Fibroblast of skin of scalp (primary cell): ENCODE measurements at places on chromosomes 7 and 10.

- peak; percentile 54 for DNase-seq
Measured at GRCh38 chr10:944034-944831, 12.7 kb upstream of the LARP4B start.

- no peak for DNase-seq
Measured at GRCh38 chr7:50282813-50283605, 21.5 kb upstream of the IKZF1 start.

GRCh38 chr7:1948887-1949680 lies 279.0 kb downstream of the ELFN1 start:
- no peak for DNase-seq

DNA sequence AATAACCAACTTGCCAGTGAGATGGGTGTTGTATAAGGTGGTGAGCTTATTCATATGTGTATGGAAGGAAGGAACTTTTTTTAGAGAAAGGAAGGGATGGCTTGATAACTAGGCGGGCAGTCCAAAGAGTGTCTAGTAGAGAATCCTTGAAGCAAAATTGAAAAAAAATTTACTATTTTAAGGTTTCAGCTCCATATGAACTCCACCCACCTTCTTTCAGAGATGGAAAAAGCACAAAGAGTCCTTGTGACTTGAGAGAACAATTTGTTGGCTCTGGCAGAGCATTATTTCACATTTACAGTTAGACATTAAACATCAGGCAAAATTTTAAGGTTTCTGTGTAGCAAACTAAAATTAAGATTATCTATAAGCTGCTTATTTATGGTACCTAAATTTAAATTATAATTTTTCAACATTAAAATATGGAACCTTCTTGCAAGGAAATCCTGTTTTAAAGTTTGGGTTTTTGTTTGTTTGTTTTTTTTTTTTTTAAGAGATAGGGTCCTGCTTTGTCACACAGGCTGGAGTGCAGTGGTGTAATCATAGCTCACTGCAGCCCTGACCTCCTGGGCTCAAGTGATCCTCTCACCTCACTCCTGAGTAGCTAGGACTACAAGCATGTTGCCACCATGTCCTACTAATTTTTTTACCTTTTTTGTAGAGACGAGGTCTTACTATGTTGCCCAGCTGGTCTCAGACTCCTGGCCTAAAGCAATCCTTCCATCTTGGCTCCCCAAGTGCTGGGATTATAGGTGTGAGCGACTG lies 12.2 kb downstream of the PTPN12 start:
- no peak for DNase-seq

DNA sequence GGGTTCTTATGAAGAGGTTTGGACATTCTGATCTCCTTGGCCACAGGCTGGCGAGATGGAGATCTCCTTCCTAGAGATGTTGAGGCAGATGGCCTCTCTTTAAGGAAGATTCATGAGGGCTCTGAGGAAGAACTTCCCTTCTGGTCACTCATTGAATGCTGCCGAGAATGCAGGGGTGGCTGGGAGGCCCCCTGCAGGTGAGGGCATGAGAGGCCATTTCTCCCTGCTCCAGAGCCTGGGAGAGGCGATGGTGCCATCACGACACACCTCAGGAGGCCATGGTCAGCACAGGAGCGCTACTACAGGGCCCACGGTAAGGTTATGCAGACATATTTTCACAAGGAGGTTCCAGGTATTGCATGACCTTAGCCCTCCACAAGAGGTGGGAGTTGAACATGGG lies 40.2 kb downstream of the CXCL12 start:
- no peak for DNase-seq
